Stimulated activated CD4-positive, alpha-beta T cell treated with anti-CD3 and anti-CD28 coated beads, Interleukin-1b, Interleukin-23, amount 100 ng/mL, for 1 hour (primary cell): ENCODE measurements at places on chromosomes 7 and 10.

DNA sequence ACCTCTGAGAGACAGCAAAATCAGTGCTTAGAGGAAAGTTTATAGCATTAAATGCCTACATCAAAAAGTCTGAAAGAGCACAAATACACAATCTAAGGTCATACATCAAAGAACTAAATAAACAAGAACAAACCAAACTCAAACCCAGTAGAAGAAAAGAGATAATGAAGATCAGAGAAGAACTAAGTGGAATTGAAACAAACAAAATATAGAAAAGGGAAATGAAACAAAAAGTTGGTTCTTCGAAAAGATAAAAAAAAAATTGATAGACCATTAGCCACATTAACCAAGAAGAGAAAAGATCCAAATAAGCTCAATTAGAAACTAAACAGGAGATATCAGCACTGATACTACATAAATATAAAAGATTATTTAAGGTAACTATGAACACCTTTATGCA, 280.0 kb upstream of the NRG3 start:
- DNase-seq, result no peak

DNA sequence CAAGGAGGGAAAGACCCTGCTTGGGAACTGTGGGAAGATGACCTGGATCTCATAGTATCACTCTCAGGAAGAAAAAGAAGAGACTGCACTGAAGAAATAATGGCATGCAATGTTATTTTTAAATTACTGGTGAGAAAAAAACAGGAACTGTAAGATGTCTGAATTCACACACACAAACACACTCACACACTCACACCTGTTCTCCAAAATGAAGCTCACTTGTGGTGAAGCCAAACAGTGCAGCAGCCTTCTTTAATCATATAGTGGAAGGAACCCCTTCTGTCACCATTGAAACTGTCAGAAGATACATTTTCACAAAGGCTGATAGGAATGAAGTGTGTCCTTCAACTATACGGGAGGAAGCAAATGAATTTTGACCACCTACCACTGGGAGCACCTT, 156.5 kb upstream of the GHITM start:
- no peak for DNase-seq

DNA sequence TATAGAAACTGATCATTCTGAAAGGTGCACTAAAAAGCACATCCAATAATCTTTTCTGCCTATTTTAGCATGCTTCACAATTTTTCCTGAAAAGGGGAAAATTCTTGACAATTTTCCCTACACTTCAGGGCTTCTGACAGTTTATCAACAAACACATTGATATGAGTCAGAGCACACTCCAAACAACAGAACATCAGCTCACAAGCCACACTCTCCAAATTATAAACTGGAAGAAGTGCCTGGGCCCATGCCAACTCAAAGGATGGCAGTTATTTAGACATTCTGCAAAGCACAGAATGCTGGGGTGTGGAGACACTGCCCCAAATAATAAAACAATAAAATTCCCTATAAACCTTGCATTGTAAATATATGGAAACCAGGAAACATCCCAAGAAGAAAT, 90.8 kb downstream of the ELAPOR2 start:
- no peak for DNase-seq

- no peak for DNase-seq
Observed at GRCh38 chr10:47409171-47409865, 25.2 kb upstream of the ZNF488 start.

DNA sequence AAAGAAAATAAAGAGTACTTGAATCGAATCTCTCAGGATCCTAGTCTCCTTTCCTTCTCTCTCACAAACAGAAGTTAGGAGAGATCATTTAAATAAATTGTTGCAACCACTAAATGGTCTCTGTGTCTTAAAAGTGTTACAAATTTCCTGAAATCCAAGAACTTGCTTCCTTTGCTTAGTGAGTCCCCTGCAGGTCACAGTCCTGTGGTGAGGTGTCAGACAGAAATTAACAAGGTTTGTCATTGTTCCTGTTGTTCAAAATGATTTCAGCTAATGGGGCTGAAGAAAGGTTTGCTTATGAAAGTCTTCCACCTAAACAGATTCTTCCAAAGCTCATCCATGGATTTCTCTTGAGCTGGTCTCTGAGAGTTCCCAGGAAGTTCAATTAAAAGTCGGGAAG, 151.6 kb upstream of the SLC26A5 start:
- no peak for DNase-seq
